Stimulated activated CD4-positive, alpha-beta T cell treated with anti-CD3 and anti-CD28 coated beads, Interleukin-15, amount 100 ng/mL, for 48 hours (primary cell): ENCODE measurements at places on chromosomes 7 and 10.

- no peak for DNase-seq
Observed at GRCh38 chr7:142231716-142232115, 26.1 kb downstream of the PRSS58 start.

DNA sequence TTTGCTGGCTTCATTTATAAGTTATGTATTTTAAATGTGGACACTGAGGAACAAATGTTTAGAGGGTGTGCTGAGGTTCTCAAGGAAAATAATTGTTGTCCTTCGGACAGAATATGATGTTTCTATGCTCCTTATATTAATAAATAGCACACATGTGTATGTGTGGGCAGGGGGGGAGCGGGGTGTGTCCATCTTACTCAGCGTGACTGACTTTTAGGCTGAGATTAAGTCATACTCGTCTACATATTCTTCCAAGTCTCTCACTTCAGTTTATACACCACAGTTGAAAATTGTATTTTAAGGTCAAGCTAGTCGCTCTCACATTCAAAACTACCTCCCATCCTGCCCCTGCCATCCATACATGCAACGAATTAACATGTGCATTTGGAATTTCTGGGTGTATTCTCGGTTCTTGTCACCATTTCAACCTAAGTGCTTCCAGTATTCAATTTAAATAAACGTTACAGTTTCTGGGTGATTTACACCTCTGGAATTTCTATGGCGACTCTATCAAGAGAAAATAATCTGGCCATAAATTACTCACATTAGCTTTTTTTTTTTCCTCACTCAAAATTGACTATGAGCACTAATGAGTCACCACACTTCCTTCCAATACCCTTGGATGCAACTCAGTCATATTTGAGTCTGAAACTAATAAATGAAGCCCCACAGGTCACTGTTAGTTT lies 3.3 kb downstream of the PCDH15 start:
- DNase-seq: no peak

GRCh38 chr7:117362294-117362888 lies 39.5 kb upstream of the WNT2 start:
- no peak for DNase-seq

DNA sequence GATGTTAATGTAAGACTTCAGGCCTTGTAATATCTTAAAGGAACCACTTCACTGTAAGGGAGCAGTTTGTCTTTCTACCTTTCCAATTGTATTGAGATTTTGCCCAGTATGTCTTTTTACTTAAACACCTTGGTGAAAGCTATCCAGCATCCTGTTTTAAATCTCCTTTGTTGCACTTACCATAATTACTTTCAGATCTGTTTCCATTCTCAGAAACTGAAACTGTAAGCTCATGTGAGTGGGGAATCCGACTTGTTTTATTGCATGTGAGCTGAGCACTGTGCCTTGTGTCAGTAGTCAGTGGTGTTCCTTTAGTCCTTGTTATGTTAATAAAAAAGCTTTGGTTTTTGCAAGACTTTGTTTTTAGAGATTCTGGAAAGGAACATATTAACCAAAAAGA lies 42.2 kb downstream of the BMPR1A start:
- DNase-seq: no peak

DNA sequence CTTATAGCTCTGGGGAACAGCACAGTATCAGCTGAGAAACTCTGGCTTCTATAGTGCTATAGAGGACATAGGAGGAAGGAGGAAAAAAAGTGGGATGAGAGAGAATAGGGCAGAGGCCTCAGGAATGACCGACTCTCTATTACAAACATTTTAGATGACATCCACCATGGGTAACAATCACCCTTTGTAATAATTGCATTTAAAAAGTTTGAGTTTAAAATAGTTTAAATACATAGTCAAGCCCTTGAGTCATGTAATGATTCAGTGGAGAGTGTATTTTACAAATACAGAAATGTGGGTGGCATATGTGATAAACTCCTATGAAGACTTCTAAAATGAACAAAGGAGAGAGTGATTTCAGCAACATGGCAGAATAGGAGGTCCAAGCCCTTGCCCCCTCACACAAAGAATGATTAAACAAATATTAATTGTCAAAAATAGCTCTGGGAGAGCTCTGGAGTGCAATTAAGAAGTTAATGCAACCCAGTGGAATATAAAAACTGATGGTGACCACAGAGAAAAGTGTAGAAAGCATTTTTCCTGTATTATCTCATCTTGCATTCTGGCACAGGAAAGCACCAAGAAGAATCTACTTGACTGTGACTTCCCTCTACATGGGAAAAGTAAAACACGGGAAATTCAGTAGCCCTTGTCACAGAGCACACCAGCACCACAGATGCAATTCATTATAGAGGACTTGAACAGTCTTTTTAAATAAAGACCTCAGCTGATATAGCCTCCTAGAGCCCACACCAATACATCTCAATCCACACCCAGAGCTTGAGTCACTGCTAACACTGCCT lies 569.0 kb upstream of the SORCS1 start:
- DNase-seq: no peak

DNA sequence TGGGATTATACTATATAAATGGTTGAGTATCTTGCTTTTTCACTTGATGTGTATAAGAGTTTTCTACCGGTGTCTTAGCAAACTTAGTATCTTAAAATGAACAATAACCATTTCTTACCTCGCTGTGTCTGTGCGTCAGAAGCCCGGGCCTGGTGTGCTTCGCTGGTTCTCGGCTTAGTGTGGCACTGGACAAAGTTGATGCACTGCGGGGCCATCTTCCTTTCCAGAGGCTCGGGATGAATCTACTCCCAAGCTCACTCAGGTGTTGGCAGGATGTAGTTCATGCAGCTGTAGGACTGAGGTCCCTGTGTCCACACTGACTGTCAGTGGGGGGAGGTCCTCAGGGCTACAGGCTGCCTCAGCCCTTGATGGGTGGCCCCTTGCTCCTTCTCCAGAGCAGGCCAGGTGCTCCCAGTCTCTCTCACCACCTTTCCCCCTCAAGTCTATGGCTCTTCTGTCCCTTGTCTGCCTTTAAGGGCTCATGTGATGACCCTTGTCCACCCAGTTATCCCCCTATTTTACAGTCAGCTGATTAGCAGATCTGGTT lies 227.8 kb downstream of the GLRX3 start:
- no peak for DNase-seq
